ENCODE measurements at places on chromosomes 7 and 10. TPM values are rescaled to one million over a fixed set of nuclear protein-coding genes. Genes with fewer than 3 reads are reported as not detected.

The FLNC gene
- total RNA-seq, result 71.1 TPM

The ACBD5 gene
- total RNA-seq, result 12.8 TPM

The ASB10 gene
- not detected for total RNA-seq

The IFIT5 gene
- 15.2 TPM for total RNA-seq

The CYP26A1 gene
- total RNA-seq, result 0.30 TPM

The FAM131B gene
- total RNA-seq, result 0.63 TPM

The CPXM2 gene
- 0.52 TPM for total RNA-seq
